OCI-LY7 (cell line): ENCODE measurements at places on chromosomes 11 and 22. TPM values are rescaled to one million over a fixed set of nuclear protein-coding genes. Genes with fewer than 3 reads are reported as not detected.

Gene LRRC10B
- total RNA-seq = not detected in 2 replicates

- no peak for DNase-seq
Observed at GRCh38 chr11:75149766-75150465, 991 bp upstream of the SLCO2B1 start.

GRCh38 chr11:46856605-46857343, 10.7 kb upstream of the CKAP5 start:
- DNase-seq = no peak

Gene MS4A3
- not detected in 2 replicates for total RNA-seq
